ENCODE measurements at places on chromosomes 16 and 17.

DNA sequence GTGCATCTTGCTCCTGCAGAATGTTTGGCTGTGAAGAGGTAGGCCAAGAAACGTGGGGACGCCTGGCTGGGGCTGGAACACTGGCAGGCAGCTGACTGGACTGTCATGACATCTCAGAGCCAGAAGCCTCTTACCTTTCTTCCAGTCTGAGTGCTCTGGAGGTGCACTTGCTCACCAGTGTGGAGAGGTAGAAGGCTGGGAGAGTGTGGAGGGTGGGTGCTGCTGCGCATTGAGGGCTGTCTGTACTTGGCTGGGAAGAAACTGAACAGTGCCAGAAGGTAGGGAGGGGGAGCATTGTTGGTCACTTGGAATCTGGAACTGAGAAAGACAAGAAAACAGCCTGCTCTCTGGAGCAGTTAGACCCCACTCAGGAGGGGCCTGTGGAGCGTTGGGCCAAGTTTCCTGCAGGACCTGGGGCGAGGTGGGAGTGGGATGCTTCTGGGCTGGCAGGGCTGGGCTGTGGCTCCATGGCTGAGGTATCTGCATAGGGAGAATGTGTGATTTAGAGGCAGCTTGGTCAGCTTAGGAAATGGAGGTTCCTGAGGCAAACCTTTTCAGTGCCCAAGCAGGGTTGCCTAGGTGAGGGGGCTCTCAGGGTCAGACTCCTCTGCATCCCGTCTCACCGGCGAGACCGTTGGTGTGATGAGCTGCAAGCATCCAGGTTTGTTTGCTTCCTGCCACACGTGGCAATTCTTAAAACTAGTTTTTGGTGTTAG, 55.1 kb downstream of the KSR1 start:
- DNase-seq = no peak

GRCh38 chr17:28272166-28272565, 46.8 kb upstream of the TMEM97 start:
- DNase-seq = no peak

DNA sequence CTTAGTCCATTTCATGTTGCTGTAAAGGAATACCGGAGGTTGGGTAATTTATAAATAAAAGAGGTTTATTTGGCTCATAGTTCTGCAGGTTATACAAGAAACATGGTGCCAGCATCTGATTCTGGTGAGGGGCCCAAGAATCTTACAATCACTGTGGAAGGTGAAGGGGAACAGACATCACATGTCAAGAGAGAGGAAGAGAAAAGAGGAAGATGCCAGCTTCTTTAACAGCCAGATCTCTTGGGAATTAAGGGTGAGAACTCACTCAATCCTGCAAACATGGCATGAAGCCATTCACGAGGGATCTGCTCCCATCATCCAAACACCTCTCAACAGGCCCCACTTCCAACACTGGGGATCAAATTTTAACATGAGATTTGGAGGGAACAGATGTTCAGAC, 49.5 kb downstream of the BMERB1 start:
- no peak for DNase-seq

DNA sequence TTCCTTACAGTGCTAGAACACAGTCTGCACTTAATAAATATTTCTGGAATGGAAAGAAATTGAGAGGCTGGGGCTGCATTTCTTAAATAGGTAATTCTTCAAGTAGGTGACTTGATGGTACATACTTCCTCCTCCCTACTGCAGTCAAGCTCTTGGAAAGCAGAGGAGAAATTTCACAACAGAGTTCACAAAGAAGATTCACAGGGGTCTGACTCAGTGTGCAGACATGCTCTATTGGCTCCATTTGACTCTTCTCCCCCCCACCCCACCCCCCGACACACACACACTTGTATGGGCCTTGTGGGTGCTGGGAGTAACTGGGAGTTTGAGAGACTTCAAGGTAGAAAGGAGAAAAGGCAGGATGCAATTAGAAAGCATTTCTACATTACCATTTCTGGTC, 6.2 kb upstream of the MYOCD start:
- DNase-seq = no peak

DNA sequence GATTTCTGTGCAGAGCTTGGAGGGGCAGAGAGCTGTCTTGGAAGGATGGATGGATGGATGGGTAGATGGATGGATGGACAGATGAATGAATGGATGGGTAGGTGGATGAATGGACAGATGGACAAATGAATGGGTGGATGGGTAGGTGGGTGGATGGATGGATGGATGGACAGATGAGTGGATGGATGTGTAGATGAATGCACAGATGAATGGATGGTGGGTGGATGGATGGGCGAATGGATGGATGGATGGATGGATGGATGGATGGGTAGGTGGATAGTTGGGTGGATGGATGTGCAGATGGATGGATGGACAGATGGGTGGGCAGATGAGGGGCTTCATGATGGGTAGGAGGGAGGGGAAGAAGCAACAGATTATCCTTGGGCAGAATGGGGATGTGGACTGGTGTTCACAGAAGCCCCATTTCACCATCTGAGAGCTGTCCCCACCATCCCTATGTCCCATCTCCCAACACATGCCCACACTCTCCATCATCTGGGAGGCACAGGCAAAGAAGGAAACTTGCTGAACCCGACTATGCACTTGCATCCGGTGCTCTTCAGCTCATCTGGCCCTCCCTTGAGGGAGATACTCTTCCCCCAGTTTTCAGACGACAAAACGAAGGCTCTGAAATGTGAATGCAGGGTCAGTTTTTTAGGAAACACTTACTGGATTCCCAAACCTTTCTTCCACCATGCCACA, 57.2 kb downstream of the IL21R start:
- no peak for DNase-seq

DNA sequence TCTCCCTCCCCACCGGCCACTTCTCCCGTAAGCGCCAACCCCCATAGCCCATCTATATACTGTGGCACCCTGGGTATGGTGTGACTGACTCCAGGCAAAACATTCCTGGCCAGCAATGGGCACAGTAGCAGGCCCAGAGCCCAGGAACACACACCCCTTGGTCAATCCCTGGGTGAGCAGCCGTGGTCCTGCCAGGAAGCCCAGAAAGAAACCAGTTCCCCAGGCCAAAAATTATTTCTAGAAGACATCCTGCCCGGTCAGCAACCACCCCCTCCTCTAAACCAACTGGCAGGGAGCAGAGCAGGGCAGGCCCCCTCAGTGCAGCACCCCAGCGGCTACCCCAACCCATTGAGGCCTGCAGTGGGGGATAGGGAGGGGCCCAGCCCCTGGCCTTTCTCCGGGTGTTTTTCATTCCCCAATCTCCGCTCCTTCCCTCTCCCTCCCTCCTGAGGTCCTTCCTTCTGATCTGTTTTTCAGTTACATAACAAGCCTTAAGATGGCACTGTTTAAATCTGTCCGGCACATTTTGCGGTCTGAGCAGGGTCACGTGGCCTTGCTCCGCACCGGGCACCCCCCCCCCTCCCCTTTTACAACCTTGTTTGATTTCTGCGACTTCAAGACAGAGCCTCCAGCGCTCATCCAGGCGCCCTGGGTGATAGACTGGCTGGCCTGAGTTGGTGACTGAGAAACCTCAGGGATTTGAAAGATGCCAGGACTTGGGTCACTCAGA, 2.0 kb downstream of the NPTX1 start:
- no peak for DNase-seq

DNA sequence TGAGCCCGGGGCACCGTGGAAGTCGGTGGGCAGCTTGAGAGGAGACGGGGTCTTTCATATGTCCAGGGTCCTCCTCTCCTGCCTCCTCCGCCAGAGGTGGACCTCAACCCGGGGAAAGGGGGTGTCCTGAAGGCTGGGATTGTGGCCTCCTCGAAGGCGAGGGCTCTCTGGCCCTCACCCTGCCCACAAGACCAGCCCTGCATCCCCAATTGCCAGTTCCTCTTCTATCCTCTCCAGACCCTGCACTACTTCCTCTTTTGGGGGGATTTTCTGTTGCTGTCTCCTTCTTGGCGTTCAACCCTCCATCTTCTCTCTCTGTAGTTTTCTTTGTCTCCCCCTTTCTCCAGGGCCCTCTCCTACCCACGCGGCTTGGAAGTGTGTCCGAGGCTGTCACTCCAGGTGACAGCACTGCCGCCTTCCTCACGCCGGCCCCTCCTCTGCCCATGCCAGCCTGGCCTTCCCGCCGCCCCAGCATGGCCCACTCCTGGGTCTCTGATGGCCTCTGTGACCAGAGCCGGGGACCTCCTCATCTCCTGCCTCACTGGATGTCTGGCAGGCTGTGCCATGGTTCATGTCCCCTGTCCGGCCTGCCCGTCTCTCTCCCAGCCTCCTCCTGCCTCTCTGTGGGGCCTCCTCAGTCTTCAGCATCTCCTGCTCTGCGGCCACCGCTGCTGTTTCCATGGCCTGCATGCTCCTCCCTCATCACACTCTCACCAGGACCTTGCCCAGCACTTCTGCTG, 2.4 kb upstream of the ITGAX start:
- DNase-seq = no peak

- DNase-seq = no peak
Measured at GRCh38 chr16:53087101-53087500, 32.3 kb downstream of the CHD9 start.

- DNase-seq = no peak
Measured at GRCh38 chr17:65892912-65893377, 299.0 kb downstream of the CEP112 start.

DNA sequence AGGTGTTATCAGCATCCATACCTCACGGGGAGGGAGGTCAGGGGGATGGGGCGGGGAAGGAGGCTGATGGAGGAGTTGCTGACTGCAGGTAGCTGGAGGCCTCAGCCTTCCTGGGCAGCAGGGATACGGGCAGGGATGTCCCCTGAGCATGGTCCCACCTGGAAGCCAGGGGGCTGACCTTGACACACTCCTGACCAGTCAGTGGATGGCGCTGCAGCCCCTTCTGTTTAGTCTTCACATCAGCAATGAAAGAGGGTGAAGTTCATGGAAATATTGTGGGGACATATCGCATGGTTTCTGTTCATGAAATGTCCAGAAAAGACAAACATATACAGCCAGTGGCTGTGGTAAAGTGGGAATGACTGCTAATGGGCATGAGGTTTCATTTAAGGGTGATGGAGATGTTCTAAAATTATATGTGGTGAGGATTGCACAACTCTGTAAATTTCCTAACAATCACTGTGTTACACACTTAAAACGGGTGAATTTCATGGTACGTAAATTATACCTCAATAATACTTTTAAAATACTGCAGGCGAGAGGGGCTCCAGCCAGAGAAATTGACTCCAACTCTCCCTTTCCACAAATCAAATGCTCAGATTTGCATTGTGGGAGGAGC, 489.6 kb downstream of the CDH13 start:
- DNase-seq = no peak

GRCh38 chr17:70872103-70872502, 702.8 kb downstream of the KCNJ2 start:
- DNase-seq = no peak

- peak; percentile 94 for DNase-seq
Measured at GRCh38 chr17:76529224-76530094, 8.1 kb downstream of the CYGB start.

DNA sequence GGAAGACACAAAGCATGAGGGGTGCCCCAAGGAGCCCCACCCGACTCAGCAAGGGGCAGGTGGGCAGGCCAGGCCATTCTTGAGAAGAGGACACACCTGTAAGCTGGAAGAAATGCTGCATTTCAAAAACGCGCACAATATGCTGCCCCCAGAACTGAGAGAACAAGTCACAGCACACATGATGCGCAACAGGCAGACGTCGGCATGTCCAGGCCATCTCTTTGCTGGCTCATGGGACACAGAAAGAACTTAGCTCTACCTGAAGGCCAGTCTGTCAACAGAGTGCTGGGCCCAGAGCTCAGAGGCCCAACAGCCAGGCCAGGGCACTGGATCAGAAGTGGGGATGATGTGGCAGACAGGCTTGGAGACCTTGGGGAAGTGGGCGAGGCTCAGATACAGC, 18.0 kb downstream of the KIFC3 start:
- no peak for DNase-seq

DNA sequence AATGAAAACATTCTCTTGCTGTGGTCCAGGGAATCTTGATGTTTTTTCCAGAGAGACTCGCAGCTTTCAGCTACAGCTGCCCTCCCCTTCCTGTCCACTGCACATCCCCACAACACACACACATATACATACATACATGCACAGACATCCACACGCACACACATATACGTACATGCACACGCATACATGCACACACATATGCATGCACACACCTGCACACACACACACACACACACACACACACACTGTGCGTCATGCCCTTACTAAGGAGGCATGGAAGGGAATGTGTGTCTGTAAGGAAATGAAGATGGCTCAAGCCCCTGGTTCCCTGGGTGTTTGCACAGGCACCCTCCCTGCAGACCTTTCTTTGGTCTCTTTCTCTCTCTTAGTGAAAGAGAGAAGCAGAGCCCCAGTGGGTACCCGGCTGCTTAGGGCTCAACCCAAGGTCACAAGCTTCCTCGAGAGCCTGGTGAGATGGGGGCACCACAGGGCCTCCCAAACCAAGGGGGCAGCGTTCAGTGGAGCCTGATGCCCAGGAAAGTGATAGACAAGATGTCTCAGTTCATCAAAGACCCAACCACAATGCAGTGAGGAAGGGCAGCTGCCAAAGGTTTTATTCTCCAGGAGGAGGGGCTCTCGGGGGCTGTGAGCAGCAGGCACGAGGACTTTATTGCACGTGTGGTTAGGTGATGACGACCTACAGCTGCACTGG, 33.3 kb downstream of the TNFRSF13B start:
- DNase-seq = peak; percentile 9

Data from left ventricle myocardium superior (tissue), 1 donor.